Omental fat pad (tissue), 4 donors: ENCODE measurements at places on chromosomes 3 and 15. TPM values are rescaled to one million over a fixed set of nuclear protein-coding genes. Genes with fewer than 3 reads are reported as not detected.

CCPG1 gene
- 38.8 TPM for total RNA-seq

KBTBD13 gene
- not detected for total RNA-seq

LSMEM2 gene
- total RNA-seq, result not detected

DNA sequence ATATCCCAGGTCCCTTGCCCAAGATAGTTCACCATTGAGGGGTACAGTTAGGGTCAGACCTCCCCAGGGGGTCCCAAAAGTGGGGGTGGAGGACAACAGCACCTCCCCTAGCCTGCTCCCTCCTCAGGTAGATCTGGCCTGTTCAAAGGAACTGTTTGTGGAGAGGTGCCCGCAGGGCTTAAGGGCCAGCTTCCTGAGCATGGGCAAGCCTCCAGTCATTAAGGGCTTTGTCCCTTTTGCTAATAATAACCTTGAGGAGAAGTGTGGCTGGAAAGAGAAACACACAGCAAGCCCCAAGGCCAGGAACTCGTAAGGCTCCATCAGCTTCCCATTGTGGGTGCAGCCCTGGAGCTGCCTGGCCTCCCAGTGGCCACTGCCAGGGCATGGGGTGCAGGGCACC is 47.4 kb downstream of the ISG20 start:
- DNase-seq, result no peak

DNA sequence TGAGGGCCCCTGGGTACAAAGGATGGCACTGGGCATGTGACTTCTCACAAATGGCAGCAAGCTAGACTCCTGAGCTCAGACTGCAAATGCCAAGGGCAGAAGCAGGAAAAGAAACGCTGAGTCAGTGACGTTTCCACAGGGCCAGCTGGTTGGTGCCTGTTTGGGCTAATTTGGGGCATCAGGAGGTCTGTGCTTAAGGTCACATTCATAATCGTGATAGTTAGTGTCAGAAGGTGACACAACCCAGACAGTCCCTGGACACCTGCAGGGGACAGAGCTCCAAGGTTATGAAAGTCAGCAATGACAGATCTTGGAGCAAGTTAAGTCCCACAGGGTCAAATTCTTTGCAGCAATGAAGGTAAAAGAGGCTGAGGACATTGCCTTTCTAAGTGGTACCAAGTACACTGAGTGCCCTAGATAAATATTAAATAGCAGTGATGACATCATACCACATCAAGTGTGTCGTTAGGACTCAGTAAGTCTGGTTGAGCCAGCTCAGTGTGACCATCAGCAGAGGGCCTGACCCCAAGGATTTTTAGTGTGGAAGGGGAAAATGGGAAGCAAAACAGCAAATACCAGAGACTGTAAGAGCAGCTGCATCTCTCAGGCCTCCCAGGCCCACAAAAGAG is 556.9 kb upstream of the CFAP20DC start:
- DNase-seq, result no peak

DNA sequence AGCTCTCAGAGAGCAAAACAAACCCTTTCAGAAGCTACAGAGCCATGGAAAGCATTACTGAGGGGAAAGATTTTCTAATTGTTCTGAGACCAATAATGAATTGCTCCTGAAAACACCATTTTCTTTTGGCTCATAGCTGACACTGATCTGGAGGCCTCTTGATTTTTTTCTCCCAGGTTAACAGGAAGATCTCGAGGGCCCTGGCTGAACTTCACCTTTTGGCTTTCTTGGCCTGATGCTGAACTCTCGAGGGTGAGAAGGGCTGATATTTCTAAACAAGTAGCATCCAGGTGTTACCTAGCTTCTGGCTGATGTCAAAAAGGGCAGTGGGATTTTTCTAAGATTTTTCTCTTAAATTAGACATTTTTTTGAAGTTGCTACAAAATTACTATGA is 19.9 kb upstream of the NFKBIZ start:
- no peak for DNase-seq

GRCh38 chr3:31523543-31523942 is 9.2 kb upstream of the STT3B start:
- no peak for DNase-seq

DNA sequence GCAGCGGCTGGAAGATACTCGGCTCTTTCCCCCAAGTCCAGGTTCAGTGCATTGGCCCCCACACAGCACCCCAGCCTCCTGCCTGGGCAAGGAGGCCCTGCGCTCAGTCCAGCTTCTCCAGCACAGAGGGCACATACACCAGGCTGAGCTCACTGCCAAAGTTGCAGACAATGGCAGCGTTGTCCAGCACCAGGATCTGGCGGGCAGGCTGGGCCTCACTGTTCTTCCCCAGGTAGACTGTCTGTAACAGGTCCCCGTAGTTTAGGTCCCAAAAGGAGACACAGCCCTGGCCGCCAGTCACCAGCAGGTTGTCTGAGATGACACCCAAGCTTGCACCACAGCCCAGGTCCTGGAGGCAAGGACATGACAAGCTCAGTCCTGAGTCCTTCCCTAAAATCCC is 32.9 kb downstream of the PTPN23 start:
- no peak for DNase-seq

GRCh38 chr3:12643010-12643380 is 20.9 kb downstream of the RAF1 start:
- DNase-seq, result no peak

- no peak for DNase-seq
These were observed 181.2 kb upstream of the TTC14 start for GRCh38 chr3:180420804-180421203.
